ENCODE measurements at places on chromosomes 1 and 21.

GRCh38 chr1:45793942-45794604, 9.3 kb upstream of the MAST2 start:
- DNase-seq = no peak

GRCh38 chr1:201732351-201732750, 96.6 kb upstream of the IPO9 start:
- DNase-seq = no peak

DNA sequence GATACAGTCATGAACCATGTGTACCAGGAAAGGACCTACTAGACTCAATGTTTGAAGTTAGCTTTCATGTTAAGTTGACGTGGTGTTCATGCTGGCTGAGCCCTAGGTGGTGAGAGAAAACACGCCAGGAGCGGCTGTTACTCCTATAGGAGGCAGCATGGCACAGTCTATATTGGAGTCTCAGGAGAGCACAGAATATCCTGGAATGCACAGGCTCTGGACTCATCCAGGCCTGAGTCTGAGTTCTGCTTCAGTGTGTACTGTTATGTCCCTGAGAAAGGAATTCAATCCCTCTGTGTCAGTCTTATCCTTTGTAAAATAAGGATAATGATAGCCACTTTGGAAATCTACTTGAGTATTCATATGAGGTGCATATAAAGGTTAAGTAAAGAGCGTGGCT, 41.2 kb downstream of the DPT start:
- peak; percentile 44 for DNase-seq

- no peak for DNase-seq
Measured at GRCh38 chr1:188089461-188089860, 1260.7 kb downstream of the PLA2G4A start.

DNA sequence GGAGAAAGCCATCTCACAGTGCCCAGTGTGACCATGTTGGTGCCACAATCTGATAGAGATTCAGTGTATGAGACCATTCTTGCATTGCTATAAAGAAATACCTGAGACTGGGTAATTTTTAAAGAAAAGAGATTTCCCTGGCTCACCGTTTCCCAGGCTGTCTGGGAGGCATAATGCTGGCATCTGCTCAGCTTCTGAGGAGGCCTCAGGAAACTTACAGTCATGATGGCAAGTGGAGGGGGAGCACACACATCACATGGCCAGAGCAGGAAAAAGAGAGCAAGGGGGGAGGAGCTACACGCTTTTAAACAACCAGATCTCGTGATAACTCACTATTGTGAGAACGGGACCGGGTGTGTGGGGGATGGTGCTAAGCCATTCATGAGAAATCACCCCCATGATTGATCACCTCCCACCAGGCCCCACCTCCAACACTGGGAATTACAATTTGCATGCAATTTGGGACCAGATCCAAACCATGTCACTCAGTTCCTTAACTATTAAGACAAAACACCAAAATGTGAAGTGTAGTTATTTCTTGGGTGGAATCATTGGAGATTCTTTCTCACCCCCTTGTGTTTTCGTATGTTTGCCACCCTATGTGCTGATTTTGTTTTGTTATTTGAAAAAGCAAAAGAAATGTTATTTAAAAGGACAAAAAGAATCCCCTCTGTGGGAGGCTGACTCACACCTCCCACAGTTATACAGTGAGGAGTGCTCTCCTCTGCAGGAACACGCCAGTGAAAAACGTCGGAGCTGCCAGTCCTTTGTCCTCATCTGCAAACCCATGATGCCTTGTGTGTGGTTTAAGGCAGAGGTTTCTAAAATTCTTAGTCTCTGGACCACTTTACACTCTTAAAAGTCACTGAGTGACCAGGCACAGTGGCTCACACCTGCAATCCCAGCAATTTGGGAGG, 46.9 kb upstream of the IFNLR1 start:
- no peak for DNase-seq

DNA sequence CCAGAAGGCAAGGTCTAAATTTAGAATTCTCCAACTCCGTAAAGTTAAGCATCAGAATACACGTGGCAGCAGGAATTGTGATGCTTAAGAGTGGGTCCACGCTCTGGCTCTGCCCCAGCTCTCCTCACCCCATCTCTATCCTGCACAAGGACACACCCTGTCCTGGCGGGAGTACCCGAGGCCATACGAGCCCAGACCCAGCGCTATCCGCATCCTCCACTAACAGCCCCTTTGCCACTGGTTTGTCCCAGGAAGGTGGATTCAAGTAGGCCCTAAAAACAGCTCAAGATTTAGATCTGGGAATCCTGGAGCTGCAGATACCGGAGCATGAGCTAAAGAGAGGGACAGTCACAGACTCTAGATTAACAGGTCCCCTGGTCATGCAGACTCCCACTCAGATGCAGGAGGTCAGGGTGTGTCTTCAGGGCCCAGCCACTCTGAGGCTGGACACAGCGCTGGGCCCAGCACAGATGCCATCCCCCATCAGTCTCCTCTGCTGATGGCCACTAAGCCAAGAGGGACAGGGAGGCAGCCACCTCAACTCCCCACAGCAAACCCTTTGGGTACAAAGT, 393.3 kb downstream of the NPHP4 start:
- no peak for DNase-seq

GRCh38 chr1:203428981-203429599, 46.5 kb upstream of the PRELP start:
- DNase-seq = no peak

DNA sequence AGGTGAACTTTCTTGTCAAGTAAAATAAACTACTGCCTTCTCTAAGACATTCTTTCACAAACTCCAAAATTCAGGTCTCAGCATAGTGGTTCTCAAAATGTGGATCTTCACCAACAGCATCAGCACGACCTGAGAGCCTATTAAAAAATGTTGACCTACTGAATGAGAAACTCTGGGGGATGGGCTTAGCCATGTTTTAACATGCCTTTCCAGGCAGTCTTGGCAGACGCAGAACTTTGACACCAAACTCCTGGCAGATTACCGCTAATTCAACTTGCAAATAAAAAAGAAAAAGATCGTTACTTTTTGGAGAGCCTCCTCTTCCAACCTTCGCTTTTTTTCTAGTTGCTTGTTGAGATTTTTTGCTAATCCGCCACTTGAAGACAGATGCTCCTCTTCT, 35.1 kb downstream of the ARHGAP29 start:
- no peak for DNase-seq
